ENCODE measurements at places on chromosomes 7 and 10. TPM values are rescaled to one million over a fixed set of nuclear protein-coding genes. Genes with fewer than 3 reads are reported as not detected.

Gene BTBD16
- not detected for total RNA-seq

Gene SAP25
- 18.2 TPM for total RNA-seq

Gene GLI3
- 2.9 TPM for total RNA-seq

Gene PRKG1
- 89.1 TPM for total RNA-seq

Gene SPDYE6
- not detected for total RNA-seq

Gene CRHR2
- not detected for total RNA-seq

Gene ASAH2
- total RNA-seq: 6.5 TPM

Gene DPP6
- total RNA-seq: 2.9 TPM

Gene PHYHIPL
- 11.6 TPM for total RNA-seq

Gene GARIN1A
- 3.6 TPM for total RNA-seq

Gene NUTM2B
- 0.94 TPM for total RNA-seq

Gene GRID2IP
- 0.40 TPM for total RNA-seq

Gene CALU
- 21.6 TPM for total RNA-seq

GRCh38 chr7:120799147-120799546 is 58.8 kb downstream of the TSPAN12 start:
- H3K36me3 ChIP-seq: peaks cover 4% of the 10 kb centered on the region
- no peak overlapping the region for H3K4me3 ChIP-seq
- H3K4me1 ChIP-seq: no peaks in the 10 kb centered on the region
- DNase-seq: no peak

GRCh38 chr7:70082099-70082611 is 483.9 kb downstream of the AUTS2 start:
- H3K4me1 ChIP-seq: no peaks in the 10 kb centered on the region
- no peak for DNase-seq
- H3K27ac ChIP-seq: no peak overlapping the region
- H3K36me3 ChIP-seq: no peaks in the 10 kb centered on the region
- no peak overlapping the region for H3K4me3 ChIP-seq
- H3K27me3 ChIP-seq: no peaks in the 10 kb centered on the region

DNA sequence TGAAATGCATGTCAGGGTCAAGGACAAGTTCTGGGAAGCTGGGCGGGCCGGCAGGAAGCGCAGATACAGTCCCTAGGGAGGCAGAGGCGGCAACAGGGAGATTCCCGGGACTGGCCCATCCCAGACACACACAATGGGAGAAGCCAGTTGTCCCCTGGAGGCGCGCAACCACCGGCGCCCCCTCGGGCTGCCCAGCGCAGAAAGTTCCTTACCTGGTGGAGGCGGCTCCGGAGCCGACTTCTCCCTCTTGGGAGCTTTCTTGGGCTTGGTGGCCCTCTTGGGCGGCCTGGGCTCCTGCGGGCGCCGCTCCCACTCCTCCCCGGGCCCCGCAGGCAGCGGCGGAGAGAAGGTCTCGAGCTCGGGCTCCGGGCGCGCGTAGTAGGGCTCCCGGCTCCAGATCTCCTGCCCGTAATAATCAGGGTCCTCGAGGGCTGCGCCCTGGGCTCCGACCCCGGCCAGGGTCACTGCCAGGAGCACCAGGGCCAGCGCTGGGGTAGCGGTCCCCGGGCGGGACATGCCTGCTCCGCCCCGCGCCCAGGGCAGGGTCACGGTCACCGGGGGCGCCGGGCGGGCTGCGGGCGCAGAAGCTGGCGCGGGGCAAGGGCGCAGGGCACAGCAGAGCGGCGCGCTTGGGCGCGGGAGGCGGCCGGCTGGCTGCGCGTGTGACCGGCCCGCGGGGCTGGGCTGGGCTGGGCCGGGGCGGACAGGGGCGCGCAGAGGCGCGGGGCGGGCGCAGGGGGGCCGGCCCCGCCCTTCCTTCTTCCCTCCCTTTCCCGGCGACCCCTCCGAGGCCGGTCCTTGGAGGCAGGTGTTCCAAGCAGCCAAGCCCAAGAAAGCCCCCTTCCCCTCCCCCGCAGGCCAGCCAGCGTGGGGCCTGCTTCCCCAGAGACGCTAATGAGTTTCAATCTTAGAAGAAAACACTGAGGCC is at the start of gene CPXM2:
TSS of gene CPXM2 (minus strand) at position 664 of the 928 bp plus-strand sequence. CDS start at position 516, 148 bp downstream.
- DNase-seq: no peak
- H3K4me3 ChIP-seq: peak within 1 kb of the TSS; percentile 3
- H3K36me3 ChIP-seq: no peaks in the 10 kb centered on the region
- H3K27me3 ChIP-seq: no peaks in the 10 kb centered on the region
- H3K4me1 ChIP-seq: no peaks in the 10 kb centered on the region
- H3K27ac ChIP-seq: no peak within 1 kb of the TSS

DNA sequence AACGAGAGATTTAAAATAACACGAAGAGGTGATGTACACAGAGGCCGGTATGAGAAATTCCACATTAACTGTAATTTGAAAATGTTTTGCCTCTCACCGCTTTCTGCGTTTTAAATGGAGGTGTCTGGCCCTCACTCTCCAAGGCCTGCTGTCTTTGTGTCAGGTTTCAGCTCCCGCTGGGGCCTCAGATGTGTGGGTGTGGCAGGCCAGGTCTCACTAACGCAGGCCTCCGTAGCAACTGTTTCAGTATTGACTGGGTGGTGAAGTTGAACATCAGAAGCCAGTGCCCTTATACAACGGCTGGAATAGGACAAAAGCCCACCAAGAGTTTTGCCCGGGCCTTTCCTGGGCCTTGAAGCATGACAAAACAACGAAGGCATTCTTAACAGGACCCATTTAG is 303.1 kb downstream of the ADARB2 start:
- no peaks in the 10 kb centered on the region for H3K4me1 ChIP-seq
- DNase-seq: no peak
- no peak overlapping the region for H3K4me3 ChIP-seq
- H3K27ac ChIP-seq: no peak overlapping the region
- H3K27me3 ChIP-seq: no peaks in the 10 kb centered on the region

- no peaks in the 10 kb centered on the region for H3K4me1 ChIP-seq
- no peak for DNase-seq
- no peaks in the 10 kb centered on the region for H3K27me3 ChIP-seq
- no peak overlapping the region for H3K4me3 ChIP-seq
- no peaks in the 10 kb centered on the region for H3K36me3 ChIP-seq
These were observed 55.5 kb downstream of the SLC16A12 start for GRCh38 chr10:89479771-89480446.

GRCh38 chr7:94178230-94178629 is 174.1 kb upstream of the BET1 start:
- H3K36me3 ChIP-seq: no peaks in the 10 kb centered on the region
- no peak overlapping the region for H3K4me3 ChIP-seq
- H3K27ac ChIP-seq: no peak overlapping the region

GRCh38 chr7:120964088-120964487 is 13.5 kb downstream of the ING3 start:
- no peak overlapping the region for H3K4me3 ChIP-seq
- H3K4me1 ChIP-seq: no peaks in the 10 kb centered on the region
- no peaks in the 10 kb centered on the region for H3K27me3 ChIP-seq
- no peak for DNase-seq
- no peak overlapping the region for H3K27ac ChIP-seq

- H3K4me1 ChIP-seq: no peaks in the 10 kb centered on the region
- no peaks in the 10 kb centered on the region for H3K27me3 ChIP-seq
- no peak overlapping the region for H3K27ac ChIP-seq
- H3K4me3 ChIP-seq: no peak overlapping the region
- DNase-seq: no peak
These were observed 277.1 kb downstream of the SNX13 start for GRCh38 chr7:17663061-17663675.

DNA sequence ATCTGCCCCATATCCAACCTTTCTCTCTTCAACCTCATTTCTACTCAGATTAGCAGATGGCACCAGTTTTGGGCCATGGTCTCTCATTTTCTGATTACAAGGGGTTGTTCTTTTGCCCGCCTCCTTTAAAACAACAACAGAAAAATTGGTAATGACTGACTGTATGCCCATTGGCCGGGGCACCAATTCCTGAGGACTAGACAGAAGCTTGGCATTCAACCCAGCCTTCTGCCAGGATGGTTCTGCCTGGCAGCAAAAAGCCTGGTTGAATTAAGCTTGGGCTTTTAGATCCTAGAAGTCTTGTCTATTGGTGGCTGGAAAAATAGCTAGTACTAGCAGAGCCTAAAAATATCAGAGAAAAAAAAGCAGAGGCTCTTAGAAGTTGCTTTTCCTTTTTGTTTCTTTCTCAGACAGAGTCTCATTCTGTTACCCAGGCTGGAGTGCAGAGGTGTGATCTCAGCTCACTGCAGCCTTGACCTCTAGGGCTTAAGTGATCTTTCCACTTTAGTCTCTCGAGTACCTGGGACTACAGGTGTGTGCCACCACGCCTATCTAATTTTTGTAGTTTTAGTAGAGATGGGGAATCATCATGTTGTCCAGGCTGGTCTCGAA is 402.6 kb downstream of the AUTS2 start:
- no peaks in the 10 kb centered on the region for H3K4me1 ChIP-seq
- no peaks in the 10 kb centered on the region for H3K27me3 ChIP-seq
- no peaks in the 10 kb centered on the region for H3K36me3 ChIP-seq

DNA sequence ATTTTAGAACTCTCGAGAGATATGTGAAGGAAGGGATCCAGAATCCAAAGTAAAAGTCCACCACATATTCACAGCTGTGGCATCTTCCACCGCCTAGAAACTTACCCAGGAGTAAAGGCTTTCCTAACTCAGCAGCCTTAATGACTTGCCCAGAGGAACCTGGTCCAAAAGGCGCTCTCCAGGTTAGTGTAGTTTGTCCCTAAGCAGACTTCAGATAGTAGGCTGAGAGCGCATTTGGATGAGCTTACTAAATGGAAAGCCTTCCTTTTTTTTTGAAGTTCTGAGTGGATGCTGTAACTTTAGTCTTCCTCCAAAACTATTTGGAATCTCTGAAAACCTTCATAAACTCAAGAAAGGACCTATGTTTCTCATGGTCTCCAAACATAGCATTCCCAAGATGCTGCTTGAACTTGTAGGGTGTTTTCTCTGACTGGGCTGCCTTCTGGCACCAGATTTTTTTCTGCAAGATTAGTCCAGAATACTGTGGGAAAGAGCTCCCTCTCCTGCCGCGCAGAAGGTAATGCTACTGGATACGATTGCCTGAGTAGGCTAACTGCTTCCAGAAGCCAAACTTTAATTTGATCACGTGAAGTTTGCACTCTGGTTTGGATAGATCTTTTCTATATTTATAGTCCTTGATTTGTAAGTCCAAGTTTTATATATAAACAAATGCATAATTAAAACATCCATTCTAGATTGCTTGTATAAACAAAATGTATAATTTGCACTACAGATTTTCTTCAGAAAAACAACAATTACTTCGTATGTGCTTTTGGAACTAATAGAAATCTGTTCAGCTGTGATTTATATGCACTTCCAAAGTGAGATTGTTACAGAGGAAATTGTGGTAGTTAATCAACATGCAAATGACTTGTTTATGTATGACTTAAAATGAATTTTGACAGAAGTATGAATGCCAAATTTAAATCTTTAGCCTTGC is 19.6 kb upstream of the GPR37 start:
- H3K27ac ChIP-seq: no peak overlapping the region
- H3K4me3 ChIP-seq: no peak overlapping the region
- no peaks in the 10 kb centered on the region for H3K27me3 ChIP-seq
- DNase-seq: no peak

- no peak overlapping the region for H3K4me3 ChIP-seq
- DNase-seq: no peak
- H3K27me3 ChIP-seq: no peaks in the 10 kb centered on the region
These were observed 96.3 kb upstream of the DDC start for GRCh38 chr7:50661345-50662040.

GRCh38 chr10:88505680-88506215 is 77.4 kb downstream of the RNLS start:
- H3K36me3 ChIP-seq: no peaks in the 10 kb centered on the region
- no peak overlapping the region for H3K4me3 ChIP-seq
- no peaks in the 10 kb centered on the region for H3K27me3 ChIP-seq
- no peak for DNase-seq
- no peak overlapping the region for H3K27ac ChIP-seq

DNA sequence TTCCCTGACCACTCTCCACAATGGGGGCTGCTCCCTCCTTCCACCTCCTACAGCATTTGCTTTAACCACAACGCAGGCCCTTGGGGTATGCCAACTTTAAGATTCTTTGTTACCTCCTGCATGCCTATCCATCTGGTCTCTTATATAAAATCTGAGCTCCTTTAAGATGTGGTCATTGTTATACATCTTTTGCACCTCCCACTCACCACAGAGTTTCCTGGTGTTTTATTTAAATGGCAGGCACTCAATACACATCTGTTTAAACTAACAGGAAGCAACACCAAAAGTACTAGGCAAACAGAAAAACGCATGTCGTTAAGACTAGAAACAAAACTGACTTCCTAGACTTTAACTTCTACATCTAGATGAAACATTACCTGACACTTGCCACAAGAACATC is 36.3 kb downstream of the SLC25A13 start:
- no peak overlapping the region for H3K4me3 ChIP-seq
- no peak for DNase-seq
- H3K36me3 ChIP-seq: no peaks in the 10 kb centered on the region
- no peaks in the 10 kb centered on the region for H3K27me3 ChIP-seq

DNA sequence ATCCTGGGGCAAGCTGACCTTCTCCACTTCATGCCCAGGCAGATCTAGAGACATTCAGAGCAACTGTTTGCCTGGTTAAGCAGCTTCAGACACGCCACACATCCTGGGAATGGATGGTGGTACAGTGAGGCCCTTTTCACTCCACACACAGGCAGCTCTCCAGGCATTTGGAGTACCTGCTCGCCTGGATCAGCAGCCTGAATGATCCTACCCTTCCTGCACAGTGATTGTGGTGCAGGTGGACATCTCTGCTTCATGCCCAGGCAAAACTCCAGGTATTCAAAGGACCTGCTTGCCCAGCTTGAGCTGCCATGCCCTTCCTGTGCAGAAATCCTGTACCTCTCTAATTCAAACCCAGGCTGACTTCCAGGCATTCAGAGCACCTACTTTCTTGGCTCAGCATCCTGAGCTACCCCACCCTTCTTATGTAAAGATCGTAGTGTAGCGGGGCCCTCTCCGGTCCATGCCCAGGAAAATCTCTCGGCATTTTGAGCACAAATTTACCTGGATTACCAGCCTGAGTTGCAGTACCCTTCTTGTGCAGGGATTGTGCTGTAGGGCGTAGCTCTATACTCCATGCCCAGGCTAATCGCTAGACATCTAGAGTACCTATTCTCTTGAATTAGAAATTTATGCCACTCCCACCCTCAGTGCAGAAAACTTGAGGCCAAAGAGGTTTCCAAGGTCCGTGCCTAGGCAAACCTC is 972.8 kb downstream of the ANKRD7 start:
- no peaks in the 10 kb centered on the region for H3K36me3 ChIP-seq
- no peak overlapping the region for H3K4me3 ChIP-seq
- no peak for DNase-seq
- no peaks in the 10 kb centered on the region for H3K27me3 ChIP-seq
- H3K4me1 ChIP-seq: no peaks in the 10 kb centered on the region

DNA sequence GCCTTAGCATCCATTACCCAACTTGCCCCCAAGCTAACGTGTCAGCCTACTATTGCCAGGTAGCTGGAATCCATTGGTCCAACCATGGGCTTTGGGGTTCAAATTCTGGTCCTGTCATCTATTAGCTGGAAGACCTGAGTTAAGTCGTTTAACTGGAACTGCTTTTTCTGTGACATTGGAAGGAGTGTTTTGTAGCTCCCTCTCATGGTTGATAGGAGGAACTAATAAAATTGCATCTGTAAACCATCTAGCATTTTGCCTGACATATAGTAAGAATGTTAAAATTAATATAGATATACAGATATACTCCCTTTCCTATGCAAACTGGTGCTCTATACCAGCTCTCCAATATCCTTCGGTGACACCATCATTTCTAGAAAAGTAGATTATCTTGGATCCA is 23.8 kb upstream of the SLF2 start:
- no peaks in the 10 kb centered on the region for H3K27me3 ChIP-seq
- no peak overlapping the region for H3K4me3 ChIP-seq
- H3K36me3 ChIP-seq: no peaks in the 10 kb centered on the region
- H3K27ac ChIP-seq: no peak overlapping the region
- no peak for DNase-seq

- H3K36me3 ChIP-seq: no peaks in the 10 kb centered on the region
- H3K27me3 ChIP-seq: no peaks in the 10 kb centered on the region
- H3K4me3 ChIP-seq: no peak overlapping the region
- H3K4me1 ChIP-seq: no peaks in the 10 kb centered on the region
- DNase-seq: no peak
- no peak overlapping the region for H3K27ac ChIP-seq
These were observed 190.9 kb upstream of the PITRM1 start for GRCh38 chr10:3363311-3364045.
